ENCODE measurements at places on chromosomes 7 and 10. TPM values are rescaled to one million over a fixed set of nuclear protein-coding genes. Genes with fewer than 3 reads are reported as not detected.

The TMEM209 gene
- 4.8 TPM for total RNA-seq

The RTKN2 gene
- total RNA-seq, result 0.23 TPM

The CPA2 gene
- not detected for total RNA-seq

The AGAP6 gene
- 1.5 TPM for total RNA-seq

The CHST15 gene
- 13.0 TPM for total RNA-seq

The C10orf67 gene
- total RNA-seq, result not detected

The GET4 gene
- 29.1 TPM for total RNA-seq

The CCZ1B gene
- 50.5 TPM for total RNA-seq

The PLPP4 gene
- 3.2 TPM for total RNA-seq

The CREB5 gene
- total RNA-seq, result 2.5 TPM

Measured in smooth muscle cell of the coronary artery (primary cell).